Thoracic aorta (tissue), 2 donors: ENCODE measurements at places on chromosomes 1 and 21. TPM values are rescaled to one million over a fixed set of nuclear protein-coding genes. Genes with fewer than 3 reads are reported as not detected.

The GJB5 gene
- not detected for total RNA-seq

The TMEM82 gene
- not detected for total RNA-seq

The TRIM58 gene
- 0.14 TPM for total RNA-seq

The RGSL1 gene
- total RNA-seq: not detected

The KRTAP7-1 gene
- total RNA-seq: not detected

The LINGO4 gene
- total RNA-seq: not detected

The B3GALT2 gene
- 0.27 TPM for total RNA-seq

The PINK1 gene
- 140 TPM for total RNA-seq

GRCh38 chr1:81597720-81598426, 202.9 kb upstream of the ADGRL2 start:
- no peaks in the 10 kb centered on the region for H3K4me1 ChIP-seq
- H3K27ac ChIP-seq: no peak overlapping the region
- no peaks in the 10 kb centered on the region for H3K36me3 ChIP-seq
- no peak for DNase-seq
- H3K4me3 ChIP-seq: no peak overlapping the region
- no peaks in the 10 kb centered on the region for H3K27me3 ChIP-seq

DNA sequence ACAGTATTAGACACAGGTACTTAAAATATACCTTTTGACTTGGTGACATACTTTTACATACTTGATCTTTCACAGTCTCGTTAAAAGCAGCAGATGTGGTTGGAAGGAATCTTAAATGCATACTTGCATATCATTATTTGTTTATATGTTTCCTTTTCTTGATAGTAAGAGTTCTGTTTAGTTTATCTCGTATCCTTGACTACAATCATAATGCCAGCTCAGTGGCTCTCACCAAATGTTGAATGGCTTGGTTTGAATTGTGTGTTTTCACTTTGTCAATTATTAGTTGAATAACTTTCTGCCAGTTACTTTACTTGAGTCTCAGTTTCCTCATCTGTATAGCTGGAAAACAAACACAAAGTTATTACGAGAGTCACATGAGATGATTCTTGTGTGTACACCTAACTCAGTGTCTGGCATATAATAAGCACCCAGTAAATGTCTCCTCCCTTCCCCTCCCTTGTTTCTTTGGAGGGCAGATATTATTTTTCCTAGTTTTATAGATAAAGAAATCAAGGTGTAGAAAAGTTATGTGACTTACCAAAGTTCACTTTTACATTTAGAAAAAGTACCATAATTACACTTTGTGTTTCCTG, 131.6 kb upstream of the IVNS1ABP start:
- H3K4me3 ChIP-seq: no peak overlapping the region
- no peaks in the 10 kb centered on the region for H3K36me3 ChIP-seq
- no peaks in the 10 kb centered on the region for H3K4me1 ChIP-seq
- H3K27ac ChIP-seq: no peak overlapping the region

- peaks cover 46% of the 10 kb centered on the region for H3K4me1 ChIP-seq
- no peak overlapping the region for H3K4me3 ChIP-seq
- H3K36me3 ChIP-seq: no peaks in the 10 kb centered on the region
- no peak for DNase-seq
Measured at GRCh38 chr1:209650454-209650853, 1.8 kb downstream of the LAMB3 start.

DNA sequence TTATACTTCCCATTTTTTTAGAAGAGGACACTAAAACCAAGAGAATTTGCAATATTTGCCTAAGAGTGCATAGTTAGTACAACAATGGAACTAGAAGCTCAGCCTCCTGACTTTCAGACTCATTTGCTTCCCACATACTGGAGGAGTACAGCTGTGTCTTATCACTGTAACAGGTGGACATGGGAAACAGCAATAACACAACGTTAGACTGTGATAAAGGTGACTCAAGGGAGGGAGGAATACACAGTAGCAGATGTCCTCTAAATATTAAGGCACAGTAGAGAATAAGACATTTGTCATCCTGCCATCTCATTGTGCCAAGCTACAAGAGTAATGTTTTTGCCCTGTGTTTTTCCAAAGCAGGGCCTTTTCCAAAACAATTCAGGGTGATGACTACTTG, 55.4 kb upstream of the JAK1 start:
- H3K36me3 ChIP-seq: no peaks in the 10 kb centered on the region
- H3K4me3 ChIP-seq: no peak overlapping the region
- H3K27me3 ChIP-seq: no peaks in the 10 kb centered on the region
- peaks cover 13% of the 10 kb centered on the region for H3K4me1 ChIP-seq
- no peak for DNase-seq

- H3K4me1 ChIP-seq: no peaks in the 10 kb centered on the region
- no peak overlapping the region for H3K4me3 ChIP-seq
- no peak for DNase-seq
- H3K36me3 ChIP-seq: no peaks in the 10 kb centered on the region
- H3K27me3 ChIP-seq: no peaks in the 10 kb centered on the region
Measured at GRCh38 chr1:245807306-245807705, 652.5 kb downstream of the KIF26B start.

- H3K27ac ChIP-seq: no peak overlapping the region
- no peaks in the 10 kb centered on the region for H3K4me1 ChIP-seq
- DNase-seq: no peak
- peak overlapping the region; percentile 68 for H3K4me3 ChIP-seq
- H3K27me3 ChIP-seq: no peaks in the 10 kb centered on the region
Measured at GRCh38 chr1:16048573-16049189, 5.1 kb downstream of the CLCNKB start.

GRCh38 chr1:55150880-55151588, 64.1 kb downstream of the USP24 start:
- H3K36me3 ChIP-seq: peaks cover 22% of the 10 kb centered on the region
- no peak overlapping the region for H3K27ac ChIP-seq
- H3K4me1 ChIP-seq: no peaks in the 10 kb centered on the region

DNA sequence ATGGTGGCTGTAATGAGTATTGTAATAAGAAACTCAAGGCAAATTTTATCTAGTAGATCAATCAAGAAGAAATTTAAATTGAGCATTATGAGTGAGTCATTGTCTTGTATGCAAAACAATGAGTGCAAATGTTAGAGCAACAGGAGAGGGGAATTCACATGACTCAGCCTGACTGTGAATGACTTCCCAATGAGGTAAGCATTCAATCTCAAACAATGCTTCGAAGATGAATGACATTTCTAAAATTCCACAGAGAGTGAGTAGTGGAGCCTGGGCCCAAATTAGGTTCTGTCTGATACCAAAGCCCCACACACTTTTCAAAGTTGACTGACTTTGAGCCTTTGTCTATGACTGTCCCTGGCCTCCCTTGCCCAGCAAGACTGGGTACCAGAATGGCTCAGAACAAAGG, 738.0 kb downstream of the PTPRU start:
- H3K4me1 ChIP-seq: no peaks in the 10 kb centered on the region
- H3K4me3 ChIP-seq: no peak overlapping the region
- H3K27ac ChIP-seq: no peak overlapping the region

DNA sequence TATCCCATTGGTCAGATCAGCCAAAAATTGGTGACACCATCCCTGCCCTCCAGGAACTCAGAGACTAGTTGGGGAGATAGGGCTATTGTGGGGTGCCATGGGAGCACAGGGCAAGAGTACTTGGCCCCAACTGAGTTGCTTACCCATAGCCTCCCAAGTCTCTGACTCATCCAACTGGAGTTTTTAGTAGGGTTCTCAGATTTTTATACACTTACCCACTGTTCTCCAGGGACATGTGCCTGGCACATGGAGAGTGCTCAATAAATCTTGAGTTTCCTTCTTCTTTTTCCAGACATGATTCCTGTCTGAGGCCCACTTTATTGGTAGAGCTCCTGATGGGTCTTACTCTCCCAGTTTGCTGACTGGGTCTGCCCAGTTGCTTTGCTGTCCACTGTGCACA, 56.7 kb downstream of the OVGP1 start:
- H3K27ac ChIP-seq: no peak overlapping the region
- H3K36me3 ChIP-seq: no peaks in the 10 kb centered on the region
- DNase-seq: no peak

DNA sequence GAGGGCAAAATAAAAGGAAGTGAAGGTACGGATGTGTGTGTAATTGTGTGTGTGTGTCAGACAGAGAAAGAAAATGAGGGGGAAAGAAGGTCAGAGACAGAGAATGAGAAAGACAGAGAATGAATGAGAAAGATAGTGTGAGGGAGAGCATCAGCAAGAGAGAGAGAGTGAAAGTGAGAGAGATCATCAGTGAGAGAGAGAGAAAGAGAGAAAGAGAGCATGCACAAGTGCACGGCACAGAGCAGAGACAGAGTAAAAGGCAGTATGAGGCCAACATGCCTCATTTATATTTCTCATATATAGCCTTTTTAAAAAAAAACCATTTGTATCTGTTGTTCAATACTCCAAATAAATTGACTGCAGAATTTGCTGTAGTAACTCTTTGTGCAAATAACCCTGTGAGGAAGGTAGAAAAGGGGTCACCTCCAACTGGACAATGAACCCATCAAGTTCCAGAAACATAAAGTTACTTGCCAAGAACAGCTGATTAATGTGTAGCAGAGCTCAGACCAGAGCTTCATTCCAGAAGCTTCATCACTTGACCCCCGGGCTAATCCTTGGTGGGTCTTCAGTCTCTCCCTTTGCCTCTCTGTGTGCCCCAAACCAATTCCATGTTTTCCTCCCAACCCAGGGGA, 1.2 kb downstream of the HSD3B2 start:
- H3K27ac ChIP-seq: no peak overlapping the region
- no peaks in the 10 kb centered on the region for H3K27me3 ChIP-seq
- no peak overlapping the region for H3K4me3 ChIP-seq
- DNase-seq: no peak

DNA sequence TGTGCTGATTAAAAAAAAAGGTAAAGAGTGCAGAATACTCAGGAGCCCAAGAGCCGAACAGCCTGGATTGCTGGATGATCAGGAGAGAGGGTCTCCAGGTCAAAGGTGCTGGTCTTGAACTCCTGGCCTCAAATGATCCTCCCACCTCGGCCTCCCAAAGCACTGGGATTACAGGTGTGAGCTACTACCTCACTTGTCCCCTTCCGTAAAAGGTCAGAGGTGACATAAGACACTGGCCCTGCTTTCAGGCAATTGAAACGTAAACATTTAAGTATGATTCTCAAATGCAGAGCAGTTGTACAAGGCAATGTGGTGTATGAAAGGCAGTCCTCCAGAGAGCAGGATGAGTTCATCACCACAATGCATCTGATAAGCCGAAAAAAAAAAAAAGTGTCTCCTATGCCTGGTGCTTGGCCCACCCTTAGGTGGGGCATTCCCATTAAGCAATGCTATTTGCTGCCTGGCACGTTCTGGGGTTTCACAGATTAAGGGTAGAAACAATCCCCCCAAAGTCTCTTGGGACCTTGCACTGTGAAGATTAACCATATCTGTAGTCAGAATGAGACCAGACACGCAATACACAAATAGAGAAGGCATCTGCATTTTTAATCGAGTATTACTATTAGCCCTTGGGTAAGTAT, 47.7 kb downstream of the PARP1 start:
- H3K27ac ChIP-seq: no peak overlapping the region
- DNase-seq: no peak
- peaks cover 46% of the 10 kb centered on the region for H3K36me3 ChIP-seq
- H3K27me3 ChIP-seq: no peaks in the 10 kb centered on the region
- no peaks in the 10 kb centered on the region for H3K4me1 ChIP-seq

DNA sequence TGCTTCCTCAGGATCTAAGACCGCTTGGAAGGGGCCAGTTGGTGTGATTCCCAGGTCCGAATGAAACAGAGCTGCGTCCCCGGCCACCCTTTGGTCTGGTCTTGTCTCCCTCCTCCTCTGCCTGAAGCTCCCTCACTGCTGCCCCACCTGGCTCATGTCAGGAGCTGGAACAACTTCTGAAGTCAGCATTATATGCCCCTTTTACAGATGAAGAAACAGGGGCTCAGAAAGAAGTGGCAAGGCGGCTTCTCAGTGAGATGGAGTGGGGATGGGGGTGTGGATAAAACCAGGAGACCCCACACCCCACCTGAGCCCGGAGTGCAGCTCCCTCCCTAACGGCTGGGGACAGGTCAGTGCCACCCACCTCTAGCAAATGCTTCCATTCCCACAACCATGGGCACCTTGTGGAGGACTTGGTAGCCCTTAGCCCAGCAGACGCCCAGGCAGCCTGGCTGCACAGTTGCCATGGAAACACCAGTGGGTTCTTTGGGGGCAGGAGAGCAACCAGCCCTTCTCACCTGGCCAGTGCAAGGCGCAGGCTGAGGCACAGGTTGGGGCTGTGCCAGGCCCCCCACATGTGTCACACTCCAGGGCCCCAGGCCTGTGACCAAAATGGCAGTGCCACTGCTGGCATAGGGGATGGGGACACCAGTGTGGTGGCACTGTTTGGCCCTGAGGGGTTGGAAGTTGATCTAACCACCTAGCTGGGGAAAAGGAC, 31.9 kb upstream of the ECE1 start:
- H3K27me3 ChIP-seq: no peaks in the 10 kb centered on the region
- H3K4me3 ChIP-seq: no peak overlapping the region
- no peaks in the 10 kb centered on the region for H3K36me3 ChIP-seq
- peaks cover 83% of the 10 kb centered on the region for H3K4me1 ChIP-seq

- no peaks in the 10 kb centered on the region for H3K4me1 ChIP-seq
- H3K4me3 ChIP-seq: no peak overlapping the region
- no peak overlapping the region for H3K27ac ChIP-seq
- H3K36me3 ChIP-seq: no peaks in the 10 kb centered on the region
- no peak for DNase-seq
- H3K27me3 ChIP-seq: no peaks in the 10 kb centered on the region
Measured at GRCh38 chr1:67058761-67059160, 4.8 kb upstream of the SLC35D1 start.

GRCh38 chr1:201213106-201213770, 22.6 kb downstream of the IGFN1 start:
- no peak overlapping the region for H3K4me3 ChIP-seq
- H3K27me3 ChIP-seq: no peaks in the 10 kb centered on the region
- no peak overlapping the region for H3K27ac ChIP-seq
- no peaks in the 10 kb centered on the region for H3K4me1 ChIP-seq
- DNase-seq: no peak
- no peaks in the 10 kb centered on the region for H3K36me3 ChIP-seq

GRCh38 chr1:61724506-61724812, 482 bp downstream of the TM2D1 start:
- DNase-seq: no peak
- H3K27me3 ChIP-seq: no peaks in the 10 kb centered on the region
- H3K36me3 ChIP-seq: peaks cover 3% of the 10 kb centered on the region
- peak overlapping the region; percentile 87 for H3K4me3 ChIP-seq
- H3K27ac ChIP-seq: peak overlapping the region; percentile 89
- H3K4me1 ChIP-seq: peaks cover 16% of the 10 kb centered on the region

DNA sequence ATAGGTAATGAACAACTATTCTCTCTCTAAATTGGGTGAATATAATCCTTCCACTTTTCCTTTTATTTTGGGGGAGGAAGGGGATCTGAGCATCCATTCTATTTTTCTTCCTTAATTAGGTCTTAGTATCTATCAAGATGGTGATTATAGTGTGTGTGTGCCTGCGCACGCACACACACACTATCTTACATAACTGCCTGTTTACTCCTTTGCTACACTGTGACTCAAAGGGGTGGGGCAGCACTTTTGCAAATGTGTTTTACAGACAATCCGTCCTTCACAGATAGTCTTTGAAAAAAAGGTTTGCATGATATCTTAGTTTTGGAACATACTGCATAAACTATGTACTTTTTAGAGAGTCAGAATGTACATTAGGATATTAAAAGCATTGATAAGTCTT, 191.5 kb downstream of the SDCCAG8 start:
- H3K27ac ChIP-seq: no peak overlapping the region
- H3K36me3 ChIP-seq: no peaks in the 10 kb centered on the region
- H3K4me3 ChIP-seq: no peak overlapping the region
- no peaks in the 10 kb centered on the region for H3K27me3 ChIP-seq
- DNase-seq: no peak
